Activated CD4-positive, alpha-beta T cell treated with anti-CD3 and anti-CD28 coated beads for 36 hours (primary cell): ENCODE measurements at places on chromosomes 13 and 19.
A peak's percentile ranks its signal among the peaks of the same experiment; 100 is the strongest.

- H3K27ac ChIP-seq, result peak overlapping the region; percentile 96
- peaks cover 82% of the 10 kb centered on the region for H3K4me1 ChIP-seq
- H3K36me3 ChIP-seq, result peaks cover 59% of the 10 kb centered on the region
- H3K4me3 ChIP-seq, result peak overlapping the region; percentile 95
- peak; percentile 38 for DNase-seq
Measured at GRCh38 chr13:24253520-24254145, 55.7 kb upstream of the C1QTNF9 start.

GRCh38 chr13:109145631-109146030 is 516.2 kb downstream of the MYO16 start:
- H3K27ac ChIP-seq, result no peak overlapping the region
- peaks cover 29% of the 10 kb centered on the region for H3K27me3 ChIP-seq
- peak; percentile 31 for DNase-seq
- no peak overlapping the region for H3K4me3 ChIP-seq
- no peaks in the 10 kb centered on the region for H3K36me3 ChIP-seq

GRCh38 chr19:55080121-55080967 is 4.7 kb downstream of the EPS8L1 start:
- peak; percentile 90 for DNase-seq
- H3K4me3 ChIP-seq, result peak overlapping the region; percentile 69
- H3K36me3 ChIP-seq, result peaks cover 2% of the 10 kb centered on the region
- H3K27me3 ChIP-seq, result peaks cover 49% of the 10 kb centered on the region
- peaks cover 22% of the 10 kb centered on the region for H3K4me1 ChIP-seq

GRCh38 chr19:49851456-49852259 is 699 bp downstream of the PTOV1 start:
- peak; percentile 54 for DNase-seq
- peak overlapping the region; percentile 68 for H3K27ac ChIP-seq
- H3K4me1 ChIP-seq, result peaks cover 36% of the 10 kb centered on the region
- peak overlapping the region; percentile 85 for H3K4me3 ChIP-seq
- H3K36me3 ChIP-seq, result peaks cover 23% of the 10 kb centered on the region
- H3K27me3 ChIP-seq, result no peaks in the 10 kb centered on the region

DNA sequence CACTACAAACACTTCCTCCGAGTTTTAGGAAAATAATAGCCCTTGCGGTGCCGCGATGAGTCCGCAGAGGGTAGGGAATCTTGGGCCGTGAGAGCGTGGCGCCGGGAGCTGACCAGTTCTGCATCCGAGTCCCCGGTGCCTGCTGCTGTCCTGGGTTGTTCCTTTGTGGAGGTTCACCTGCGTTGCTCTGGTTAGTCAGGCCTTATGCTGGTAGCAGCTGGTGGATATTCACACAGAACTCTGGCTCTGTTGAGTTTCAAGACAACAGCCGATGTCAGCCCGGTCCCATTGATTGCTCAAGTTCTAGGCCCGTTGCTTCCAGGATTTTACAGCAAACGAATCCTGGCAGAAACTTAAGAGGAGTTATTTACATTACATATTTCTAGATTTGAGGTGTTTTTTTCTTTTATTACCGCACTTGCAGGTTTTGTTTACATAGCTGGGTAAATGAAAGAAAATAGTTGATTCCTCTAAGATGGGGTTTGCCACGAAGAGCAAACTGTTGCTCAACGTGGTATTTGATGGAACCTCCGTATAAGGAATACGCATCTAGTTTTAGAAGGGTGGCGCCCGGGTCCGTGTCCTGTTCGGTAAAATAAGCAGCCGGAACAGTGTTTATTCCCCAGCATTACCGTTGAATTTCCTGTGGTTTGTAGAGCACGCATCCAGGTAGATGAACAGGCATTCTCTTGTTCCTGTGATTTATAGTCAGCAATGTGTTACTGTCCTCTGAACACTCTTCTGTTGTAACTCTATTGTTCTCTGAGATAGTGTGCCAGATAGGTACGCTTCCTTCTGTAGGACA is 1.3 kb downstream of the CLDN10 start:
- peaks cover 10% of the 10 kb centered on the region for H3K4me1 ChIP-seq
- peaks cover 54% of the 10 kb centered on the region for H3K27me3 ChIP-seq
- DNase-seq, result no peak
- H3K36me3 ChIP-seq, result no peaks in the 10 kb centered on the region

- no peak for DNase-seq
- H3K4me3 ChIP-seq, result no peak overlapping the region
- no peak overlapping the region for H3K27ac ChIP-seq
- H3K36me3 ChIP-seq, result no peaks in the 10 kb centered on the region
- H3K4me1 ChIP-seq, result peaks cover 20% of the 10 kb centered on the region
- peaks cover 5% of the 10 kb centered on the region for H3K27me3 ChIP-seq
Measured at GRCh38 chr13:48859272-48860105, 116.2 kb upstream of the FNDC3A start.
